ENCODE measurements at places on chromosomes 2 and 18.

GRCh38 chr18:61854578-61855448, 38.0 kb downstream of the RNF152 start:
- DNase-seq, result no peak

- no peak for DNase-seq
Observed at GRCh38 chr18:76805221-76805620, 17.1 kb upstream of the ZNF236 start.

DNA sequence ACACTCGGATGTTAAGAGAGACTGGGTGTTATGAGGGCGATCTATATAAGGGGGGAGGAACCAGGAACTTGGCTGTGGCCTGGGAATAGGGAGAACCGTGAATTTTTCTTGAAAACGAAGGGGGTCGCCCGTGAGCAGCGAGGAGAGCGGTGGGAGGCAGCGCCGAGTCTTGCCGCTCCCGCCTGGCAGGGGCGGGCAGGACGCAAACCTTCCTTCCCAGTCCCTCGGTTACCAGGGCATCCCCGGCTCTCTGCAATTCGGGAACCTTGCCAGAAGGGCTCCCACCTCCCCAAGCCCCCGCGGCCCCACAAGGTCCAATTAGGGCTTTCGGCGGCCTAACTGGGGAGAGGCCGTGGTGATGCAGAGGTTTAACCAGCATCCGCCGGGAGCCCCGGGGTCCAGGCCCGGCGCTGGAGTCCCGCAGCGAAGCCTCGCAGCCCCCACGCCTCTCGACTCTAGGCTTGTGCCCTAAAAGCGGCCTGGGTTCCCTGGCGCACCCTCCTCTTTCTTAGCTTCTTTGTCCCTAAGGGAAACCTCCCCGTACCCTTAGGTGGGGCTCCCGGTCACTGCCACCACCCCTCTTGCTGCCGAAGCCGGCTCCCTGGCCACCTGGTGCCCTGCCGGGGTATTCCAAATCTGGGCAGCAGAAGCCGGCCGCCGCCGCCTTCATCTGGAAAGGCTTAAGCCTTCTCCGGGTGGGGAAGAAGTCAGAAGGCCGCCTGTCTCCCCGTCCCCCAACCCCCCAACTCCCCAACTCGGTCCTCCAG, 680 bp upstream of the FHOD3 start:
- no peak for DNase-seq

- no peak for DNase-seq
Observed at GRCh38 chr18:31646332-31647126, 37.9 kb downstream of the B4GALT6 start.

DNA sequence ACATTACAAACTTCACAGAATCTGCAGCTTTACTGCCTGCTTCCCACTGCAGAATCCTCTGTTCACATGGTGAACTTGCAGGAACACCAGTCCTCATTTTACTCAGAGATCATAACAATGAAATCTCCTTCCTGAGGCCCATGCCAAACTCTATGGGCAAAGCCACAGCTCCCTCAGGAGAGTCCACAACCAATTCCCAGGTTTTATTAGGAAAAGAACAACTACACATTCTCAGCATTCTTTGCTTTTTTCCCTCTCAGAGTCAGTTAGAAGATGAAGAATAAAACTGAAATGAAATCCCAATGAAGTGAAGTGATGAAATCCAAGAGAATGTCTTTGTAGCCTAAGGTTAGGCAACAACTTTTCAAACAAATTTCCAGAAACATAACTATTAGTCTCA, 233.7 kb downstream of the DSEL start:
- no peak for DNase-seq

- no peak for DNase-seq
Observed at GRCh38 chr2:70328921-70329561, 27.2 kb upstream of the FAM136A start.

GRCh38 chr2:197675711-197676188, 363 bp upstream of the RFTN2 start:
- DNase-seq, result no peak

GRCh38 chr2:159072795-159073194, 104.4 kb downstream of the TANC1 start:
- no peak for DNase-seq

DNA sequence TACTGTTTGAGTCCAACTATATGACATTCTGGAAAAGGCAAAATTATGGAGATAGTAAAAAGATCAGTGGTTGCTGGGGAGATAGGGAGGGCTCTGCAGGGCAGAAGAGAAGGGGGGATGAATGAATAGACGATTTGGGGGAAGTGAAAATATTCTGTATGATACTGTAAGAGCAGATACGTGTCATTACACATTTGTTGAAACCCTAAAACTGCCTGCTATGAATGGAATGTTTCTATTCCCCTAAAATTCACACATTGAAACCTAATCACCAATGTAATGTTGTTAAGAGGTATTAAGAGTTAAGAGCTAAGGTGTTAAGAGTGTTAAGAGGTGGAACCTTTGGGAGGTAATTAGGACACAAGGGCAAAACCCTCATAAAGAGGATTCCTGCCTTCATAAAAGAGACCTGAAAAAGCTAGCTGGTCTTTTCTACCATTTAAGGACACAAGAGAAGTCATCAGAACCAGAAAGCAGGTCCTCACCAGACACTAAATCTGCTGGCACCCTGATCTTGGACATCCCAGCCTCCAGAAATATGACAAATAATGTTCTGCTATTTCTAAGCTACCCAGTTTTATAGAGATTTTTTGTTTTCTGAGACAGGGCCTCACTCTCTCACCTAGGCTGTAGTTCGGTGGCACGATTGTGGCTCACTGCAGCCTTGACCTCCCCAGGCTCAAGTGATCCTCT, 76.2 kb downstream of the ATAD2B start:
- no peak for DNase-seq

- no peak for DNase-seq
Observed at GRCh38 chr2:149104221-149104620, 65.7 kb downstream of the LYPD6B start.

GRCh38 chr2:127498386-127498785, 27.9 kb downstream of the IWS1 start:
- no peak for DNase-seq

DNA sequence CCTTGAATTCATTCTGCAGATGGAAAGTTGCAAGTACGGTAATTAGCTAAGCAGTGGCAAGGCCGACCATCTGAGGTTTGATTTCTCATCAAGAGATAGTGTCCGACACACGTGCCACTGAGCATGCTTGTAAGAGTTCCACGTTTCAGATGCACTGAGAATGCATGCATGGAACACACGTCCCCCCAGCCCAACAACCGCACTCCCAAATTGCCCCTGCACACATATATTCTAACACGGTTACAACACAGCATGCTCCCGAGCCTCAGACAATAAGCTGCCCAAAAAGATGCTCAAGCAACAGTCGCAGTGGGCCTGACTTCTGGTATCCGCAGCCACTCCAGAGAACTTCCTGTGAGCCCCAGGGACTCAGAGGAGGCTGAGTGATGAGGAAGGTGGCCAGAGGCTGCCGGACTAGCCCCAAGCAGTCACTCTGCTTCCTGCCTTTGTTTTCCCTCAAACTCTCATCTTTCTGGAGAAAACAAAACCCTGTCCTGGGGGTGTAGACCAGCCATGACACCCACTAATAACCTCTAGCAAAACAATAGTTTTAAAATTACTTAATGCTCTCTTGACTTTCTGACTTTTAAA, 204.0 kb downstream of the TGIF1 start:
- no peak for DNase-seq

DNA sequence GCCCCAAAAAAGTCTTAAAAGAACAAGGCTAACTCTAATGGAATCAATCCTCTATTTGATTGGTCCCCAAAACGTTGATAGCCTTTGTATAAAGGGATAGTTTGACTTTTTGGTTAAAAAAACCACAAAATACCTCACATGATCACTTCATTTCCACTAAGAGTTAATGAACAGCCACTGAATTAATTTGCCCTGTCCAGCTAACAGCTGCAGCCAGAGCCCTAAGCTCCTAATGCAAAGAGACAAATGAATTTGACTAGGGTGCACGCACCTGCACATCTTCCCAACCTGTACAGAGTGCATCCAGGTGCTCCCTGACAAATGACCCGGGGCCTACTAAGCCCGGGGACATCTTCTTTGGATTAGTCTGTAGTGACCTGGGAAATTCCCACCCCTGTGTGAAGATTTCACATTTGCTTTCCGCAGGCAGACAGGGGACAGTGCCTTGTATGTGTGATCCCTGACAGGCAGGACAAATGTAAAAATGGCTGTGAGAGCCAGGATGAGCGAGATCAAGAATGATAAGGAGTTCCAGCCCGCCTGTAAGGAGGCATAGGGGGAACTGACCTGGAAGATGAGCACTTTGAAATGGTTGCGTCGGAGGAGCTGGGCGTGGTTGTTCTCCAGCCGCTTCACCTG, 893 bp downstream of the CAVIN2 start:
- no peak for DNase-seq

- DNase-seq, result no peak
Observed at GRCh38 chr2:51510303-51510702, 478.4 kb upstream of the NRXN1 start.

- no peak for DNase-seq
Observed at GRCh38 chr18:31244771-31245394, 73.1 kb upstream of the DSG1 start.

DNA sequence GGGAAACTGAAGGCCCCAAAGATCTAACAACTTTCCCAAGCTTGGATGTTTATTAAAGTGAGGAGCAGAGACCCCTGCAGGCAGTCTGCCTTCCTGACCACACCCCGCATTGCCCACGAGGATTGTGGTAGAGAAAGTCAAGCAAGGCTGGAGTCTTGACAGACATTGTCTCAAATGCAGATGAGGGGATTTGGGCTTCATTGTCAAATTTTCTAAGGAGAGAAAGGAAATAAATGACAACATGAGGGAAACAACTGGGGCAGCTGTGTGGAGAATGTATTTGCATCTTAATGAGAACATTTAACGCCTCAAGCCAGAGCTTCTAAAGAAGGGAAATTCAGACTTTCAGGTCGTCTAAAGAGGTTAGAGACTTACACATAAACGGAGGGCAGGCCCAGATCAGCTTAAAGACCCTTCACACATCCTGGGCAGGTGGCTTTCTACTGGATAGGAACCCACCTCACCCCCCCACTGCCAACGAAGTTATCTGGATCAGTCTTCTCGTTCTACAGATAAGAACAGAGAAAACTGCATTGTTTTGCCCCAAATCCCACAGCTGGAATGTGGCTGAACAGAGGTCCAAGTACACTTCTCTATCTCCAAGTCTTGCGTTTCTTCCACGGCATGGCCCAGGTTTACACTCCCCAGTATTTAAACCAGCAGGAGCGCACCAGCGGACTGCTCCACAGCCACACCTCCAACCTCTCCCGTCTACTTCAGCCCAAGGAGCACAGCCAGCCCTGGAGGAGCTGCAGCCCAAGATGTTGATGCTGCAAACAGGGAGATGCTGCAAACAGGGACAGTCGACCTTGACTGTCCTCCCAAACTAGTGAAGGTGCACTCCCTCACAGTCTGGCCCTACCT, 16.2 kb upstream of the SCG2 start:
- DNase-seq, result no peak

GRCh38 chr2:165144315-165144714, 59.5 kb downstream of the SCN3A start:
- DNase-seq, result no peak

- DNase-seq, result no peak
Observed at GRCh38 chr2:159976527-159977160, 85.8 kb downstream of the PLA2R1 start.

DNA sequence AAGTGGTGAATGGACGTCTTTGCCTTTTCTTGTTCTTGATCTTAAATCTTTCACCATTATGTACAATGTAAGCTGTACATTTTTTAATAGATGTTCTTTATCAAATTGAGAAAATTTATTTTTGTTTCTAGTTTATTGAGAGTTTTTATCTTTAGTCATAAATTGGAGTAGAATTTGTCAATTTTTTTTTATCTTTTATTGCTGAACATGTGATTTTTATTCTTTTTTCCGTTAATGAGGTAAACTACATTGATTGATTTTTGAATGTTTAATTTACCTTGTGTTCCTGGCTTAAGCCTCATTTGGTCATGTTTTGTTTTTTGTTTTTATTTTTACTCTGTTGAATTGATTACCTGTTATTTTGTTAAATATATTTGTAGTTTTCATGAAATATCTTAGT, 19.7 kb downstream of the KIAA1328 start:
- no peak for DNase-seq

DNA sequence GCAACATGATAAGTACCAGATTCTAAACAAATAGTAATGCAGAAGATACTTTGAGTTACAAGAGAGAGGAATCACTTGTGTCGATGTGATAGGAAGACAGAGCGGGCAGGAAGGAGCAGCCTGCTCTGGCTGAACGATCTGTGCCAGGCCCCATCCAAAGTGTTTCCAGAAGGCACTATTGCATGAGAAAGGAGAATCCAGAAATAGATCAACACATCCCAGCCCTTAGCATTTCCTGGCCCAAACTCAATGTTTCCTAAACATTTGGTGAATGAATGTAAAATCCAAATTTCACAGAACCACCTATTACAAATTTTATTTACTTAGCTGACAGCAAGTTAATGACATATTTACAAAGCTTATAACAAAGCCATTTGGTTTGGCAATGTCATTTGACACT, 257.2 kb downstream of the TXNL1 start:
- no peak for DNase-seq

GRCh38 chr2:3517948-3518495, 1.3 kb downstream of the ADI1 start:
- DNase-seq, result no peak

- DNase-seq, result no peak
Observed at GRCh38 chr2:64651590-64651989, 2.1 kb downstream of the SERTAD2 start.

GRCh38 chr18:45836242-45837205, 11.0 kb downstream of the SIGLEC15 start:
- DNase-seq, result no peak

DNA sequence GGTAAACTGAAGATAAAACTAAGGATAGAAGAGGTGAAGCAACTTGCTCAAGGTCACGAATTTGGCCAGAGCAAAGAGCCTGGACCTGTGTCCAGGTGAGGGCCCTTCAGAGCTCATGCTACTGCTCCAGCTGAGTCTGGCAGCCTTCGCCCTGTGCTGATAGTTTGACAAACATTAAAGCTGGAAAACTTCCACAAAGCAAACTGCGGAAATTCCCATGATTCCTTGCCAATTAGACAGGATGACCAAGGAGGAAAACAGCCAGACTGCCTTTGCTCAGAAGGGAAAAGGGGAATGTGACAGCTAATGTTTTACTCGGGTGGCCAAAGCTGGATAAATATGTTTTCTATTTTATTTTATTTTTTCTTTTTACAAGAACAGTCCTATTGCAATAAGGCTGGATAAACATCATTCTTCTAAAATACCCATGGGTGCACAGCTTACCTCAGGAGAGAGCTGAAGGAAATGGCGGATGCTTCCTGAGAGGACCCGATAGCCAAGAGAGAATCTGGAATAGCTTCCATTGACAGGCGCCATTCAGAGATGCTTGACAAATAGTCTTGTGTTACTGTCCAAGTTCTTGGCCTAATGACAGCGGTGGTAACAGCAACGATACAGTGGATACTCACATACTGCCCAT, 5.3 kb upstream of the CTAGE1 start:
- no peak for DNase-seq

All from activated T-cell treated with anti-CD3 and anti-CD28 coated beads for 24 hours (primary cell).